ENCODE measurements at places on chromosomes 11 and 22.

- DNase-seq = no peak
Observed at GRCh38 chr11:47979378-47980087, 826 bp upstream of the PTPRJ start.

- DNase-seq = no peak
Observed at GRCh38 chr11:503179-503981, 3.7 kb downstream of the RNH1 start.

DNA sequence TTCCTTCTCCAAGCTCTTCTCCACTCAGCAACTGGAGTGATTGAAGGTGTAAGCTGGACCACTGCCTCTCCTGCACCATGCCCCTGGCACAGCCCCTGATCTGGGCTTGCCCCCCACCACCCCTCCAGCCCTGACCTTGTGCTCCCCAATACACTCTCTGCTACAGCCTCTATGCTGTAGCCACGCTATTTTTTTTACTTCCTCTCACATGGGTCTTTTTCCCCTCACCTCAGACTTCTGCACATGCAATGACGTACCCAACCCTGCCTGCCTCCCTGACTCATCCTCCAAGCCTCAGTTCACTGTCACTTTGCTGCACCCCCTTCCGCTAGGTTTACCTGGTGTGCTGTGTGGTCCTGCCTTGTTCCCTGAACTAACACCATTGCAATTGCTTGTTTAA is 9.0 kb downstream of the CSNK2A3 start:
- no peak for DNase-seq

GRCh38 chr11:927871-928270 is 2.2 kb downstream of the AP2A2 start:
- no peak for DNase-seq

DNA sequence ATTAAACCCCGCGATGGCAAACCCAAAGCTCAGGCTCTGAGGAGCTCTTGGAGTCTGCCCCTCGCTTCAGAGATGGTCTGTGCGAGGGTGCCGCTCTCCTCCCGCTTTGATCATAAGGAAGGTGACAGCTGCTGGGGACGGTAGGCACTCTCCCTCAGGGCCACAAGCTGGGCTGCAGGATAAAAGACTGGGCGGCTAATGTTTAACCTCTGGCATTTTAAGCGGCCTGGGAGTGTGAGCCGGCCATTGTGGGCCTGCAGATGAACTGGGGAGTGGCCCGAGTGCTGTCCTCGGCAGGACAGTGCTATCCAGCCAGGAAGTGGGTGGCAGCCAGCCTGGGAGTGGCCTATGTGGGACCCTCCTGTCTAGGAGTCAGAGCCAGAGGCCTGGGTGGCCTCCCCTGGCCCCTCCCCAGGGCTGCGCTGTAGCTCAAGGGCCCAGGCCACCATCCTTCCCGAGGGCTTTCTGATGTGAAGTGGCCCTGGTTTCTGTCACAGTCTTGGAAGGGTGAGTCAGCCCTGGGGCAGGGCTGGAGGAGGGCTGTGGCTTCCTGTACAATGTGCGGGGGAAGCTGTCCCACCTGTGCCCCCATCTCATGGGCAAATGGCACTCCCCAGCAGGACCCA is 58.7 kb upstream of the PRODH start:
- DNase-seq = no peak

DNA sequence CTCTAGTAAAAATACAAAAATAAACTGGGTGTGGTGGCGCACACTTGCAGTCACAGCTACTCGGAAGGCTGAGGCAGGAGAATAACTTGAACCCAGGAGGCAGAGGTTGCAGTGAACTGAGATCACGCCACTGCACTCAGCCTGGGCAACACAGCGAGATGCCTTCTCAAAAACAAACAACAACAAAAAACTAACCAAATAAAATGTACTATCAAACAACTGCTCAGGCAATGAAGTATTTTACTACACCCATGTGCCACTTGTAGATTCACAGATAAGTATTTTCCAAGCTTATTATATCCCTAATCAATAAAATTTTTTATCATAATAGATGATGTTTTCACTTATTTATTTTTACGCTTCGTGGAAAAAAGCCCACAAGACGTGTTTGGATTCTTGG is 924 bp downstream of the C11orf65 start:
- no peak for DNase-seq

DNA sequence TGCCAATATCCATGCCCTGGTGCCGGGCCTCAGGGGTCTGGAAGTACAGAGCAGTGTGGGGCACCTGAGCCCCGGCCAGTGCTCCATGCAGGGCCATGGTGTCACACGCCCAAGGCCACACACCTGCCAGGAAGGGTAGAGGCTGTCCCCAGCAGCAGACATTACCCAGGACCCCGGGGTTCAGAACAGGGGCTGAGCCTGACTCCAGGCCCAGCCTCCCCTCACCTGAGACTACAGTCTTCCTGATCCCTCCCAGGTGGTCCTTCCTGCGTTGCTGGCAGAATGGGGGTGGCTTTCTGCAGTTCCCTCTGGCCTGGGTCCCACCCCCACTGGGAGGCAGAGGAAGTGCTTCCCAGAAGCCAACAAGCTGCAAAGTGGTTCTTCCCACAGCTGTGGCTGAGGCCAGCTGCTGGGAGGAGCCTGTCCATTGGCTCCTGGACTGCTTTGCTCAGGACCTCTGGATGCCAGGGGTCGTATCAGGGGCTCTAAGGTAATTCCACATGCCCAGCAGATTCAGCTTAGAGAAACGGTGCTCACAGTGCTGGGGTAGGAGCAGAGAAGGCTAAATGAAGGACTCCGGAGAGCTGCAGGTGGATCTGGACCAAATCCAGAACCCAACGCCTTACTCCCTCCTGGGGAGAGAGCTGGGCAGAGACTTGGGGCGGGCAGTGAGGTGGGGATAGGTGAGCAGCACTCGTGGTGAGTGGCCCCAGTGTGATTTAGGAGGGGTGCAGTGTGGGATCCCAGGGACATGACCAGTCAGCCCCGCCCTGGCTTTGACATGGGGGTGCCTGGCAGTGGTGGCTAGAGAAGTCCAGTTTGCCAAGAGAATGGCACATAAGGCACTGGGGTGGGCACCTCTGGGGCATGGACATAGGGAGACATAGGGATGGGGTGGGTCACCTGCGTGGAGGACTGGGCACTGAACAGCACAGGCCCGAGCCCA is 12.6 kb downstream of the TCIRG1 start:
- no peak for DNase-seq

GRCh38 chr11:69253028-69253427 is 40.9 kb upstream of the MYEOV start:
- DNase-seq = no peak

- DNase-seq = no peak
Observed at GRCh38 chr11:1854949-1855885, 2.3 kb downstream of the LSP1 start.

- no peak for DNase-seq
Observed at GRCh38 chr11:83663988-83664387, 377.8 kb upstream of the CCDC90B start.

DNA sequence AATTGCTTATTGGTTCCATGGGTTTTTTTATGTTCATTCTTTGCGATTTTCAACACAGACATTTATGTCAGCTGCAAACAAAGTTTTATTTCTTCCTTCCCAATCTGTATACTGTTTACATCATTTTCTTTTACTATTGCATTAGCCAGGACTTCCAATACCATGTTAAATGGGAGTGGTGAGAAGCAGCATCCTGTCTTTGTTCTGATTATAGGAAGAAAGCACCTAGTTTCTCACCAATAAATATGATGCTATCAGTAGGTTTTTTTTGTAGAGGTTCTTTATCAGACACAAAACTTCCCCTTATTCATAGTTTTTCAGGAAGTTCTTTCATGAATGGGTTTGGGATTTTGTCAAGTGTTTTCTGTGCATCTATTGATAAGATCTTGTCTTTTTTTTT is 28.0 kb upstream of the OR8B8 start:
- no peak for DNase-seq

DNA sequence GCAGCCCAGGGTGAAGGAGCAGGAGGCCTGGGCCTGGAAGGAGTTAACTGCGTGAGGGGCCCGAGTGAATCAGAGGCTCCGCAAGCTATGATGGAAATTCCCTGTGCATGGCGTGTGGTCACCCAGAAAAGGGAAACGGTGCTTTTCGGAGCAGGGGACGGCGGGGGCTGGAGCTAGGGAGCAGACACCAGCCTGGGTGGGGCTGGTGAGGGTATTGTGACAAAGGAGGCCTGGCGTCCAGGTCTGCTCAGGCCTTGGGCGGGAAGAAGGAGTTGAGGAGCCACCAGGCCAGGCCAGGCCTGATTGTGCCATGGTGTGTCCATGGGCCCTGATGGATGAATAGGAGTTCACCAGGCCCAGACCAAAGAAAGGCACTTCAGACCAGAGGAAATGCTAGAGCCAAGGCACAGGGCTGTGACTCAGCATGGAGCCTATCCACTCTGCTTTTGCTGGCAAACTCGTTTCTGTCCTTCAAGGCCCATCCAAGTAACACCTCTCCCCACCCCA is 12.8 kb upstream of the SPI1 start:
- no peak for DNase-seq

DNA sequence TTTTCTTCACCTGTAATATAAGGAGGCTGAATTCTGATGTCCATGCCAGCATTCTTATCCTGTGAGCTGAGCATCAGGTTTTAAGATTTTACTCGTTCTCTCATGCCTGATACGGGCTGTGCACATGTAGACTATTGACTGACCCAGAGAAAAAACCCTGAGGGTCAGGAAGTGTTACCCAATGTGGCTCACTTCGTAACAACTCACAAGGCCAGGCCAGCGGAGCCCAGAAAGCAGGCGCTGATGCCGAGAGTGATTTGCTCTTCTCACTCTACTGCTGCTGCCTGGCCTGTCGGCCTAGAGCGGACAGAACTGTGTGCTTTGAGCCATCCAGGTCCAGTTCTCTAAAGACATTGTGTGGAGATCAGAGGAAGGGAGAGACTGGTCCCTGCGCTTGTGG is 10.8 kb downstream of the THYN1 start:
- DNase-seq = no peak

GRCh38 chr11:45928535-45929215 is 6.2 kb downstream of the LARGE2 start:
- DNase-seq = no peak

GRCh38 chr11:116138280-116138679 is 634.1 kb upstream of the CADM1 start:
- no peak for DNase-seq

GRCh38 chr11:108793138-108793537 is 128.3 kb downstream of the DDX10 start:
- no peak for DNase-seq

- DNase-seq = no peak
Observed at GRCh38 chr11:88101881-88102597, 73.2 kb downstream of the RAB38 start.

GRCh38 chr22:44445307-44445680 is 52.7 kb downstream of the RTL6 start:
- DNase-seq = no peak

DNA sequence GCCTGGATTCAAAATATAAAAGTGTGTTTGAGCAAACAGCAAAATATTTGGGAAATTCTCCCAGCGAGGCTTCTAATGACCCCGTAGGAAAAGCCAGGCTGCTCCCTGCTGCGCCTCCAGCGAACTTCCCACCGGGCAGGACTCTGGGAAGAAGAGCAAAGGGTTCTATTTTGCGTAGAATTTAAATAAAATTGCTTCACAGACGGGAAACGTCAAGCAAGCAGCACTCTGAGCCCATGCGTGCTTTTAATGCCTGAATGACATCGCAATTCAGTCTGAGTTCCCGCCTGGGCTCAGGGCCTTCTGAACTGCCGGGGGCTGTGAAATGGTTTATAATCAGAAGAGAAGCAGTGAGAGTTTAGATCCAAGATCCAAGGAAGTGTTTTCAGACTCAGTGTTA is 775.1 kb downstream of the BRD1 start:
- no peak for DNase-seq

DNA sequence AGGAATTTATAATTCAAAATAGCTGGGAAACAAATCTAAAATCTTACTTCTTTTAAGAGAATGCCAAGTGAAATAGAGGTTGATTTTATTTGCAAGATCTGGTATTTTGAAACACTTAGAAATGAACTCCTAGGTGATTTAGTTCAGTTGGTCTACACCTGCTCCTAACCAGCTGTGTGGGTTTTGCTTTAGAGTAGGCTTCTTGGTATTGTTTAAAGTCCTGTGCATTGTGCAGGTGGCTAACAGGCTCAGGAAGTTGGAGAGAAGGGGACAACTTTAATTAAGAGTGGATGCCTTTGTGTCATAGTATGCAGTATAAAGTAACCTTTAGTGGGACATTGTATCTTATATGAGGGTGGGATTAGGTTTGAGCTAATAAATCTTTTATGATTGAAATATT is 4.1 kb upstream of the RAG2 start:
- no peak for DNase-seq

DNA sequence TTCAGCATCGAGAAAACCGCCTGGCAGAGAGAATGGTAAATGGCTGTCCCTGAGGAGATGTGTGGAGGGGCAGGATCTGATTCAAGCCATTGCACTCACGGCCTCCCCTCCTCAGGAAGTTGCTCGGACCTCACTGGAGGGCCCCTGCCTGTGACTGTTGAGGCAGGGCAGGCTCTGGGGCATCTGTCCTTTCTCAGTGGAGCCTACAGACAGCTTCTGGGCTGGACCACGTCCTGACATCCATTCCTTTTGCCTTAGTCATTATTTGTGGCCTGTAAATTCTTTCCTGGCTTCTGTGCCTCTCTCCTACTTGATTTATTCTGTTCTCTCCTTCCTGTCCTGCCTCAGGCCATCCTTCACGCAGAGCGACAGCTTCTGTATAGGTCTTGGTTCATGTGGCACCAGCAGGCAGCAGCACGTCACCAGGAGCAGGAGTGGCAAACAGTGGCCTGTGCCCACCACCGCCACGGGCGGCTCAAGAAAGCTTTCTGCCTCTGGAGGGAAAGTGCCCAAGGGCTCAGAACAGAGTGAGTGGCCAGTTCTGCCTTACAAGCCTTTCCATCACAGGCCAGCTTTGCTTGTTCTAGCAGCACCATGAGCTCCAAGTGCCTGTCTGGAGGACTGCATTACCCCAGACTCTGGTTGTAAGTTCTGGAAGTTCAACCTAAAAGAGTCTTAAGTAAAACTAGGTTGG is 59.6 kb downstream of the PISD start:
- DNase-seq = no peak

- DNase-seq = no peak
Observed at GRCh38 chr22:24878969-24879368, 67.5 kb downstream of the LHFPL7 start.

DNA sequence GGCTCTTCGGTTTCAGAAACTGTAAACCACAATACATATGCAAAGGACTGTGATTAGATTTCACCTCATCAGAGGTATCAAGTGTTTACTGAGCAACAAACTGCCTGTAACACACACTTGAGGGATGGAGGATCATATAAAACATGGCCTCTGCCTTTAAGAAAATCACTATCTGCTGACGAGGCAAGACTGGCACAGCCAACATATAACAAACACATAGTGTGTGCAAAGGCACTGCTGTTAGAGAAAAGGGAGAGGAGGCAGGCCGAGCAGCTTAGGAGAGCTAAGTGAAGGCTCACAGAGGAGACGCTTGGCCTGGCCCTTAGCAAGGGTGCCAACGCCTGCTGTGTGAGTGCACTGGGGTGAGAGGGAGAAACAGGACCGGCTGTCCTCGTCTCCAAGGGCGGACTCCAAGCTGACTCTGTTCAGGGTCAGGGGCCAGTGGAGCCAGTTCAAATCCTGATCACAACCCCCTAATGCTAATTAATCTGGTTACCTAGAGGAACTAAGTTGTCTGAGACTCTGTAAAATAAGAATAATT is 48.2 kb downstream of the LRFN4 start:
- no peak for DNase-seq

- no peak for DNase-seq
Observed at GRCh38 chr11:117688255-117688797, 108.7 kb downstream of the DSCAML1 start.

- DNase-seq = no peak
Observed at GRCh38 chr22:43308836-43309235, 34.3 kb downstream of the SCUBE1 start.

Measured in activated CD8-positive, alpha-beta memory T cell treated with anti-CD3 and anti-CD28 coated beads for 1 hour (primary cell).